ENCODE measurements at places on chromosomes 7 and 10.
A peak's percentile ranks its signal among the peaks of the same experiment; 100 is the strongest.

DNA sequence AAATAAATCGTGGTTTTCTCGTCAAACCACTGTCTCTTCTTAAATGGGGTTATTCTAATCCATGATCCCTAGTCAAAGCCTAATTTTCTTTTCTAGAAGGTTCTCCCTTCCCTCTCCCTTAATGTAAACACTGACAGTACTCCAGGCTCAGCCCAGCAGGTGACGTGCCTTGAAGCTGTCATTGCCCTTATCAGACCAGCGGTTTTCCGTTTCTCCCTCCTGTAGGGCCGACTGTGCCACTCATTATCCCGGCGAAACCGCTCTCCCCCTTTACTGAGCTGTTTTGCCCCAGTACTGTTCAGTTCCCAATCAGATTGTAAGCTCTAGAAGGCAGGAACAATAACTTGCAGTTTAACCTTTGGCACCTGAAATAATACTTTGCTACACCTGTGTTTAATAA lies 153.5 kb upstream of the RHEB start:
- no peak for DNase-seq

DNA sequence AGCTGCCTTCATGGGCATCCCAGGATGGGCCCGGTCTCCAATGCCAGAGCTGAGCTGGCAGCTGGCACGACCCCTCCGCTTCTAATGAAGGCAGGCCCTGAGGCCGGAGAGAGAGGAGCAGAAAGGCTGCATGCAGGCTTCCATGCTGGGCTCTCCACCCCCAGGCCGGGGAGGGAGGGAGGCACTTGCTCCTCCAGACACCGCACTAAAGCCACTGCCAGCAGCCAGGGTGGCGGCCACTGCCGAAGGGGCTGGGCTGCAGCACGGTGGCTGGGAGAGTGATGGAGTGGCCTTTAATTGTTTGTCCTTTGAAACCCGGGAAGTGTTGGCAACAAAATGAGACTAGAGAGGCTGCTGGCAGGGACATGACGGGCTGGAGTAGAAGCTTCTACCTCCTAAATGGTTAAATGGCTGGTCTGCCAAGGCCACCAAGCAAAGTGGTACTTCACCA lies 236.5 kb downstream of the SKAP2 start:
- peak; percentile 13 for DNase-seq

- no peak for DNase-seq
These were observed 374.3 kb downstream of the INHBA start for GRCh38 chr7:41328544-41328943.

DNA sequence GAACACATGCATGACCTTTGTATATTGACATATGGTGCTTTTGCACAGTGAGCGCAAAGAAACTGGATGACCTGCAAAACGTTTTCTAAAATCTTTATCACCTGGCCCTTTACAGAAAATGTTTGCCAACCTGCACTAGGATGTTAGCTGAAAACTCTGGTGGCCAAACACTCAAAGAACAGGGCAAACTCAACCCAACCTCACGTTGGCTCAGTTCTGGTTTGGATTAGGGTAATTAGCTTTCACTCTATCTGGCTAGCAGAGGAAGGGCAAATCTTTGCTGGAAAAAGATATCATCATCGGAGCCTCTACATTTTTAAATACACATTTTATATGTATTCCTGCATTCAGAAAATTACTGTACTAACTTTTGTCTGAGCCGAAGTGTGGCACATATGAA lies 688.9 kb downstream of the PHTF2 start:
- DNase-seq, result no peak

Data from COR-L47 (cell line).